Amniotic stem cell (primary cell): ENCODE measurements at places on chromosomes 5 and 9.
A peak's percentile ranks its signal among the peaks of the same experiment; 100 is the strongest.

GRCh38 chr9:122133263-122133983 is 26.2 kb downstream of the NDUFA8 start:
- no peak for DNase-seq

DNA sequence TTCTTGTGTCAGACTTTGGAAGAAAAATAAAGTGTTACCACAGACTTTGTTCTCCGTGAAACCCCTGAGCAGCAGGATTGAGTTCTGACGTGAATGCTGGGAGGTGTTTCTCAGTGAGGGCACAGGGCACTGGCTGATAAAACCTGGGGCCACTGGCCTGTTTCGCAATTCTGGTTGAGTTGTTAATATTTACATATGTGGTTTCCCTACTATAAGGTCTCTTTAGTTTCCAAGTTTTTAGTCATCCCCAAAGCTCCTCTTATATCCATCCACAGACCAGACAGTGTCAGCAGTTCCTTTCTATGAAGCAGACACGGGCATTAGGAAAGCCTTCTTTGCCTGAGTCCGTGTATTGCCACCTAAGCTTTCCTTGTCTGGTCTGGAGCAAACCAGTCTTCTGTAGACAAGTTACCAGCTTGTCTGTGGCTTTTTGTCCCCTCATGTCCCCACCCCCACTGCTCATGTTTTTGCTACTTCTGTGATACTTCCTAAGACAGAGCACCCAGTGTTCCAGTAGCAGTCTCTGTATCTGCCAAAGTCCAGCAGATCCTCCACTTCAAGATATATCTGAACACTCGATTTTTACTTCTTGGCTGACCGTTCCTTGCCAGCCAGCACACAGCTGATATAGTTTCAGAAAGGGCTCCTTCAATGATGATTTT is 42.0 kb downstream of the ACO1 start:
- no peak for DNase-seq

- no peak for DNase-seq
Observed at GRCh38 chr5:112975721-112976431, 722 bp upstream of the DCP2 start.

GRCh38 chr5:83031381-83031780 is 45.8 kb downstream of the TMEM167A start:
- no peak for DNase-seq

DNA sequence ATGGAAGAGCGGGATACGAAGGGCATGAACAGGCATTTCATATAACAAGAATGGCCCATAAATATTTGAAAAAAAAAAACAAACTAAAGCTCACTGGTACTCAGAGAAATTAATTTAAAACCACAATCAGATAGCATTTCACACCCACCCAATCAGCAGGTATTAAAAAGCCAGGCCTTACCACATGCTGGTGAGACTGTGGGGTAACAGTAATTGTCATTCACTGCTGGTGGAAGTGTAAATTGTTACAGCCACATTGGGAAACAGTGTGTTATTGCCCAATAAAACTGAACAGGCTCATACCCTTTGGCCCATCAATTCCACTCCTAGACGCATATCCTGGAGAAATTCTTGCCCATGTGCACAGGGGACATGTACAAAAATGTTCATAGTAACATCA is 66.0 kb downstream of the PLAC8L1 start:
- no peak for DNase-seq

GRCh38 chr9:131277910-131278701 is 1.8 kb upstream of the FAM78A start:
- peak; percentile 72 for DNase-seq

- DNase-seq: no peak
Observed at GRCh38 chr9:134293611-134294152, 32.6 kb upstream of the RXRA start.

DNA sequence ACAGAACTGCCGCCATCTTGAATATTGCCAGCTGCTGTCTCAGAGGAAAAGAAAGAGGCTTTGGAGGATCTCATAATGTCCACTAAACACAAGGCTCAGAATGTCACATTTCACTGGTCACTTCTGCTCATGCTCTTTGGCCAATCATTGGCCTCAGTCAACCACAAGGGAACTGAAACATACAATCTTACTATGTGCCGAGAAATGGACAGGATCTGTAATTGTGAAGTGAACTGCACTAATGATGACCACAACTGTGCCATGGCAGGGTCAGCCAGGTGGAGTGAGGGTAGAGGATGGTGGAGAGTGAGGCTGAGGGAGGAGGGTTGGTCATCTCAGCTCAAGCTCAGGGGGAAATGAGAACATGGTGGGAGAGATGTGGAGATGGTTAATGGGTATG is 32.8 kb downstream of the GDNF start:
- no peak for DNase-seq

GRCh38 chr5:166695326-166695725 is 1596.1 kb upstream of the WWC1 start:
- DNase-seq: no peak

DNA sequence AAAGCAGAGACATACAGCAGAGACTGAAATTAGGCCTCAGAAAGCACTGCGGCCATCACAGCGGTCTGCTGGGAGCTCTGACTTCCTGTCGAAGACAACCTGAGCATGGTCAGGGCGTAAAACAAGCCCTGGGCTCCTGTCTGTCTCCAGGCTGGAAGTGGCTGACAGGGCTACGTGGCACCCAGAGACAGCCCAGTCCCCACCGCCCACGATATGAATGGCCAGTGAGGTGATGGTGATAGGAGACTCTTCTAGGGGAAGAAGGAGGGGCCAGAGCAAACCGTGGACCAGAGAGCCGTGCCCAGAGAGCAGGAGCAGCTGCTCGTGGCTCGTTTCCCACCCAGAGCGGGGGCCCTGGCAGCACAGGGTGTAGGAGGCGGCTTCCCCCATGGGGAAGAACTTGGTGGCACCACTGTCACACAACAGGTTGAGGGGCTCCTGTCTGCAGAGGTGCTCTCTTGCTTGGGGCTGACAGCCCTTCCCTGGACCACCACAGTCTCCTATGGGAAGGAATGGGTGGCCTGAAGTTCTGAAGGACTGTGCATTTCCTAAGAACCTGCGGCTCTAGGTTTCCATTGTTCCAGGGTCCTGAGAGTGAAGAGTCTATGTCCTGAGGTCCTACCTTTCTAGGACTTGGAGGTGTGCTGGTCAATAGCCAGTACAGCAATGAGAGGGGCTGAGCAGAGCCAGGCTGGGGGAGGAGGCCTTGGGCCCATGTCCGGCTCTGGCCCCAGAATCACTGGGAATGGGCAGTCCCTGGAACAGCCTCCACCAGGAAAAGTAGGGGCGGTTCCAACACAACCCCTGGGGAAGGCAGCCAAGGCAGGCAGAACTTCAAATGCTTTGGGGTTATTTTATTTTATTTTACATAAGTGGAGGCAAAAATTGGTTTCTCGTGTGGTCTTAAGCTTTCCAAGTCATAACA is 56.4 kb downstream of the BARX1 start:
- no peak for DNase-seq

DNA sequence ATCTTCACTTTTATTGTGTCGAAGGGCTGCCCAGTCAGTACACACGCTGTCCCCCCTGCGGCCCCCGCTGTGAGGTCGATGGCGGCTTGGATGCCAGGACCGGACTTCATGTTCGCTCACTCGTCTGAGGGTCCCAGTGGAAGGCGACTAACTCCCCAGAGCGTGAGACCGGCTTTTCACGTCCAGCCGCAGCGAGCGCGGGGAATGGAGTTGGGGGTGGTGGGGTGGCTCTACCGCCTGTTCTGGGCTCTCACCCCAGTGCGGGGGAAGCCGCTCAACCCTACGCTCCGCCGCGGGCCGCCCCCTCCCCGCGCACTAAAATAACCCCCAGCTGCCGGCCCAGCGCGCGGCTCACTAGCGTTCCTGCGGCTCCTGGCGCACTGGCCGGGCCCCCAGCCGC is at the start of gene SLC25A2:
SLC25A2 (minus strand) TSS at position 294 of the 400 bp plus-strand sequence; CDS start at position 110, 184 bp downstream.
- DNase-seq: no peak

- no peak for DNase-seq
Observed at GRCh38 chr5:111069839-111070238, 1.7 kb upstream of the TSLP start.

- no peak for DNase-seq
Observed at GRCh38 chr5:139124774-139125520, 73.2 kb downstream of the SIL1 start.

- no peak for DNase-seq
Observed at GRCh38 chr9:68841276-68842052, 136.4 kb downstream of the PIP5K1B start.

DNA sequence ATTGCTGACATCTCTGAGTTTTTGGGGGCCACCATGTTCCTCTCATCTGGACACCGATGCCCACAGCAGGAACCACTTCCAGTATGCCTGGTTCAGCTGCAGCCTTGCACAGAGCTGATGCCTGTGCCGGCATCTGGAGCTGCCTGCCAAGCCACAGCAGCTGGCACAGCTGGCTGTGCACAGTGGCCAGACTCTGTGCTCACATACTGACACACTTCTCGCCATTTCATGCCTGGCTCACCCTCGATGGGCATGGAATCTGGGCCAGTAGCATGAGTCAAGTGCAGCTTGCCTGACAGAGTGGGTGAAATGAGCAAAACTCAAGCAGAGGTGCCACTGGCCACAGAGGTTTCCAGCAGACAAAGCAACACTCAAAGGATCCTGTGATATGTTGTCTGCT is 863.4 kb downstream of the DNAH5 start:
- DNase-seq: no peak

DNA sequence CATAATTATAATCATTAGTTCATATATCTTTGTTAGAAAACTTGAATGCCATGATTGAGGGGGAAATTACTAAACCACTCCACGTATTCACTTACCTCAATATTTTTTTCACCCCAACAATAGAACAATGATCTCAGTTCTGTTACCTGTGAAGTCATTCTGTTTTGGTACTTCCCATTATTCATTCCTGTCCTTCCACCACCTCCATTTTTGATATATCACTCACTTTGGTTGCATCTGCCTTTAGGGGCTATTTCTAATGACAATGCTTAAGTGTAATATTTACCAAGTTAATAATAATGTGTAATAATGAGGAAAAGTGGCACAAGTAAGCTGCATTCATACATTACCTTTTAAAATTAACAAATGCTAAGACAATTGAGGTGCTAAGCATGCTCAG is 218.4 kb downstream of the SPATA31D1 start:
- no peak for DNase-seq

DNA sequence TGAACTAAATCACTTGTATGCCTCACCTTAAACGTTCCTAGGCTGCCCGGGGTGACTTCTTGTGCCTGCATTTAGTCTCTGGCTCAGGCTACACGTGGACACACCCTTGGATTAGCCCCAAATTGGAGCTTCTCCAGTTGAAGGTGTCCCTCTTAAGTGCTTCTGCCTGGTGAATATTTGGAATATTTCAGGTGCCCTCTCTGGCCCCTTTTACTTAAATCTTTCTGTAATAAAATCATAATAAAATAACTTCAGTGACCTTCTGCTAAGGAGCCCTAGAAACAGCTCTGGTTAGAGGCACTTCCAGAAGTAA is 74.3 kb upstream of the KLF9 start:
- no peak for DNase-seq

DNA sequence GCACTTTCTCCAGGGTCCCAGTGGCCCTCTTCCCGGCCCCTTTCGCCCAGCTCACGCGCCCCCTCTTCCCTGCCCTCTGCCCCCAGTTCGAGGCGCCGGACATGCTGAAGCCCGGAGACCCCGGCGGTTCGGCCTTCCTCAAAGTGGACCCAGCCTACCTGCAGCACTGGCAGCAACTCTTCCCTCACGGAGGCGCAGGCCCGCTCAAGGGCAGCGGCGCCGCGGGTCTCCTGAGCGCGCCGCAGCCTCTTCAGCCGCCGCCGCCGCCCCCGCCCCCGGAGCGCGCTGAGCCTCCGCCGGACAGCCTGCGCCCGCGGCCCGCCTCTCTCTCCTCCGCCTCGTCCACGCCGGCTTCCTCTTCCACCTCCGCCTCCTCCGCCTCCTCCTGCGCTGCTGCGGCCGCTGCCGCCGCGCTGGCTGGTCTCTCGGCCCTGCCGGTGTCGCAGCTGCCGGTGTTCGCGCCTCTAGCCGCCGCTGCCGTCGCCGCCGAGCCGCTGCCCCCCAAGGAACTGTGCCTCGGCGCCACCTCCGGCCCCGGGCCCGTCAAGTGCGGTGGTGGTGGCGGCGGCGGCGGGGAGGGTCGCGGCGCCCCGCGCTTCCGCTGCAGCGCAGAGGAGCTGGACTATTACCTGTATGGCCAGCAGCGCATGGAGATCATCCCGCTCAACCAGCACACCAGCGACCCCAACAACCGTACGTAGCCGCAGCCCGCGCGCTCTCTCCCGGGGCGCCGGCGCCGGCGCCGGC is 1.0 kb downstream of the PRDM6 start:
- DNase-seq: no peak

DNA sequence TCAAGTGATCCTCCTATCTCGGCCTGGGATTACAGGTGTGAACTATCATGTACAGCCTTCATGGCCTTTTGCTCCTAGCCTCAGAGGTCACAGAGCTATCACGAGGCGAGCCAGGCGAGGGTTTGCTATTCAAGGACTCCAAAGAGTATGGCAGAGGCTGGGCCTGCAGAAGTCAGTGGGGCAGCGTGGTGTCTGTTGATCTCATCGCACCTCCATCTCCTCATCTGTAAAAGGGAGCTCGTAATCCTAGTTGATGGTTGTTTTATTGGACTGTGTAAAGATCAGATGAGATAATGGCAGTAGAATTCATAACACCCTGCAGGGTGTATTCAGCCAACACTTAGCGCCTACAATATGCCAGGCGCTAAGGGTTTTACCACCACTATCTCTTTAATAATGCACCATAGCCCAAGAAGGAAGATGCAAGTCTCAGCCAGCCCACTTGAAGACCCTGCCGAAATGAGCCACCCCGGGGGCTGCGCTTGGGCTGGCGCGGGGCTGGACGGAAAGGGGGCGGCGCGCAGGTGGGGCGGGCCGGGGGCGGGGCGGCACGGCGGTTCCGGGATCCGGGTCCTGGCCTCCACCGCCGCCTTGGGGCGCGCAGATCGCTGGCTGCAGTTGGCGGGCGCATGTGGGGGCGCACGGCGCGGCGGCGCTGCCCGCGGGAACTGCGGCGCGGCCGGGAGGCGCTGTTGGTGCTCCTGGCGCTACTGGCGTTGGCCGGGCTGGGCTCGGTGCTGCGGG is at the start of gene GALNT12:
GALNT12 (plus strand) TSS at position 601 of the 744 bp plus-strand sequence; CDS start at position 630, 29 bp downstream.
- DNase-seq: no peak

DNA sequence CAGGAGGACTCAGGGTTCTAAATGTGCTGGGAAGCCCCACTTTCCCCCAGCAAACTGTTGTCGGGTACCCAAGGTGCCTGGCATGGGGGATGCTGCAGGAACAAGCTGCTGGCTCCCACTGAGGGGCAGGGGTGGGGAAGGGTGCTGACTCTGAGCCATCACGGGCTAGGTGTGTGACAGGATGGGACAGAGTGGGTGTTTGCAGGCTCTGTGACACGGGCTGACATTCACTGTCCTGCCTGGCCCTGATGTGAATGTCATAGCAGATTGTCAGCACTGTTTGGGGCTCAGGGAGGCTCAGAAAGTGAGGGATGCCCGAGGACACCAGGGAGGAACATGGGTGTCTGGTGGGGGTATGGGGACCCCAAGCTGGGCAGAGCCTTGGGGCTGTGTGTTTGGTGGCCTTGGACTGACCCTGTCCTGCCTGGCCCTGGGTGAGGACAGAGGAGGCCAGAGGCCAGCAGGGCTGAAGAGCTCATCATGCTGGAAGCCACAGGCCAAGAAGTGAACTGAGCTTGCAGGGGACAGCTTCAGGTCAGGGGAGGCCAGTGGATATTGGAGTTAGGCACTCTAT is 20.6 kb downstream of the WNK2 start:
- DNase-seq: no peak

- no peak for DNase-seq
Observed at GRCh38 chr9:125061391-125061790, 81.9 kb downstream of the SCAI start.

- DNase-seq: no peak
Observed at GRCh38 chr9:4143936-4144717, 155.7 kb downstream of the GLIS3 start.

- no peak for DNase-seq
Observed at GRCh38 chr9:84412654-84413053, 72.1 kb upstream of the SLC28A3 start.

GRCh38 chr5:145056800-145057199 is 778.3 kb downstream of the PRELID2 start:
- DNase-seq: peak; percentile 61
